ENCODE measurements at places on chromosomes 16 and 17.
A peak's percentile ranks its signal among the peaks of the same experiment; 100 is the strongest.

DNA sequence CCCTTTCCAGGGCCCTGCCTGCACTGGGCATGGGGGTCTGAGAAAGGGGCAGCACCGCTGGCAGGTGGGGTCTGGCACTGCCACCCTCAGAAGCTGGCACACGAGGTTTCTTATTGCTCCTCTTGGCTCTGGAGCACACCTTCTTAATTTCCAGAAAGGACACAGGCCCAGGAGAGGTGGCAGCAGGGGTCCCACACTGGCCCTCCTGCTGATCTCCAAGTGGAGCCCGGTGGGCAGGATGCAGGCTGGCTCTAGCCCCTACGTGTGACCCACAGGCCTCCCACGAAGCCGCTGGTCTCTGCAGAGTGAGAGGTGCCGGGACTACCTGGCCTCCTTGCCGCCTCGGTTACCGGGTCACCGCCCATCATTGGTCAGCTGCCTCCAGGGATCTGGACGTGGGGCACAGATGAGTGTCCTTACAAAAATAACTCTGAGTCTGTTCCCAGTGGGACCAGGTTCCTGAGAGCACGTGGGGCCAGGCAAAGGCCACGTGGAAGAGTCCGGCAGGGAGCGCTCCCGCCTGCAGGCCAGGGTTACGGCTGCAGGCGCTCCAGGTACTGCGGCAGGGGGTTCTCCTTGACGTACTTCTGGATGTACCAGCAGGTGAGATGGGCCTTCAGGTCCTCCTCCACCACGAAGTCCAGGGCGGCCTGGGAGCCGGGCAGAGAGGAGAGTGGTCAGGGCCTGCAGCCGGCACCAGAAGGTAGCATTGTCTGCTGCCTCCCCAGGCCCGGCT lies 10.3 kb downstream of the NATD1 start:
- DNase-seq, result no peak

DNA sequence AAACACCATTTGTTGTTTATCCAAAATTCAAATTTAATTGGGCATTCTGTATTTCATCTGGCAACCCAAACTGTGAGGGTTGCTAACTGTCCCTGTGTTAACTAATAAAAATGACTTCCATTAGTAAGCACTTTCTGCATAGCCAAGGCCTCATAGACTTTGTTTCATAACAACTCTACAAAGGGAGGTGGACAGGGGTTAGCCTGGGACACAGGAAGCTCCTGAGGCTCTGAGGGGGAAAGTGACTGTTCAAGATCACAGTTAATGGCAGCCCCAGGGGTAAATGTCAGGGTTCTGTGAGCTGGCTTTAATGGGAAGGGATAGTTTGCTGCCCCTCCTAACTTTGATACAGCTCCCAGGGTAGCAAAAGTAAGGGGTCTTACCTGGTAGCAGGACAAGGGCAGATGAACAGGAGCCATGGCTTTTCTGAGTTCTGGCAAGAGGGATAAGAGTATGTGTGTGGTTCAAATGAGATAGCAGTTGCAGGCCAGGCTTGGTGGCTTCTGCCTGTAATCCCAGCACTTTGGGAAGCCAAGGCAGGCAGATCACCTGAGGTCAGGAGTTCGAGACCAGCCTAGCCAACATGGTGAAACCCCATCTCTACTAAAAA lies 2.2 kb downstream of the HEATR9 start:
- DNase-seq, result peak; percentile 60

DNA sequence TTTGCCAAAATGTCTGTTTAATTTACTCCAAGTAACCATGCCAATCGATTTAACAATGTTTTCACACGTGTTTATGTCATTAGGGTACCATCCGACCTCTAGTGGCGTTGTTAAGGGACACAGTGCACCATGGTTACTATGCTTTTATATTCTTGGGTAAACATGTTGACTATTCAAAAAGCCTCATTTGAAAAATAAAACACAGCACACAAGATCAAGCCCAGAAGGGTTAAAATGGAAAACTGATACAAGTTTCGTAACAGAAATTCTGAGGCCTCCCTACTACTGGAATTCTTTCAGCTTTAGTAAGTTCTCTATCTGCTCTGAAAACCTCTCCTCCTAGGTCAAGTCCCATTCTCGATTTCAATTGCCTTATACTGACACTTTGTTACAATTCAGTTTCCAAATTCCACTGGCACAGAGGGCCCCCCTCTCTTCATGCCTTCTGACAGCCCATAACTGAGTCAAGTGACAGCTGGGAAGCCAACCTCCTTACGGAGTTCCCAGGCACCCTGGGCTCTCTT lies 2.1 kb downstream of the CFAP20 start:
- peak; percentile 53 for DNase-seq

DNA sequence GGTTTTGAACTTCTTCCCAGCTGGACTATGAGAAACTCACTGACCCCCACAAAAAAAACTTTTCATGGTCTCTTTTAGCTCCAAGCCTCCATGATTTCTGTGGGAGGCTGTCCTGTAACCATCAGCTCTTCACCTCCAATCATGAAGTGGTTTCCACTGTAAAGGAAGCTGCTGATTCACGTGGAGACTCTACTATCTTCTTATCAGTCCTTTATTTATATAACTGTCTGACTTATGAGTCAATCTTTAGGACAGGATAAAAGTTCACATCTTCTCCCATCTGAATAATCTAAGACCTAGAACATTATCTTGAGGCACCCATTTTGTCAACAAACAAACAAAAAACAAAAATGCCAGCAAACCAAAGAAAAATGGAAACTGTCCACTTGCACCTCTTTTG lies 409.9 kb downstream of the SLC39A11 start:
- peak; percentile 84 for DNase-seq

DNA sequence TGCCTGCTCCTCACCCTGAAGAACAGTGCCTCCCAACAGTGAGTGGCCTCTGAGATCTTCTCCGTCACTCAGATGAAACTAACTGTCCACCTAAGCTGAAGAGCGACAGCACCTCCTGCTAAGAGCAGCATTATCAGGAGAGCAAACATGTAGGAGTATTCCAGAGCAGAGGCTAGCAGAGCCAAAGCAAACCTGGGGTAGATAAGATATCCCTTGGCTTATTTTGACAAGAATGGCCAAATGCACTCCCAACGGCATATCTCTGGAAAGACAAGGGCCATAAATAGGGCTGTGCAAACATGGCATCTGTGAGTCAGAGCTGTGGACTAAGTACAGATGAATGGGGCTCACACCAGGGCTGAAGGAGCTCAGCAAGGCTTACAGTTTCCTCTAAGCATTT lies 96.3 kb downstream of the NDEL1 start:
- peak; percentile 34 for DNase-seq

GRCh38 chr16:51405361-51405760 lies 254.3 kb upstream of the SALL1 start:
- DNase-seq, result no peak

- peak; percentile 86 for DNase-seq
Observed at GRCh38 chr16:19130852-19131824, 17.4 kb downstream of the ITPRIPL2 start.

DNA sequence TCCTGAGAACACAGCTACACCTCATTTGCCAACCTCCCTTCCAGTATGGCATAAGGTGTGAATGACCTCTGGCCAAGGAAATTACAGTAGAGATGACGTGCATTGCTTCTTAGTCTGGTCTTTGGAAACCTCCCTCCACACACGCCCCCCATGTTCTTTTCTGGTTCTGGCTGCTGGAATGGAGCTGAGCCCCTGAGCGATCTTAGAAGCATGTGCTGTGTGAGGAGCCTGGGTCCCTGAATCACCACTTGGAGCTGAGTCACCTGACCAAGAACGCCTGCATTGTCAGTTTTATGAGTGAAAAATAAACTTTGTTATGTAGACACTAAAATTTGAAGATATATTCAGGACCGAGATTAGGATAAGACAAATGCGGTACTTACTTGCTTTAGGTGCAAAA lies 51.4 kb downstream of the HS3ST3A1 start:
- peak; percentile 51 for DNase-seq

DNA sequence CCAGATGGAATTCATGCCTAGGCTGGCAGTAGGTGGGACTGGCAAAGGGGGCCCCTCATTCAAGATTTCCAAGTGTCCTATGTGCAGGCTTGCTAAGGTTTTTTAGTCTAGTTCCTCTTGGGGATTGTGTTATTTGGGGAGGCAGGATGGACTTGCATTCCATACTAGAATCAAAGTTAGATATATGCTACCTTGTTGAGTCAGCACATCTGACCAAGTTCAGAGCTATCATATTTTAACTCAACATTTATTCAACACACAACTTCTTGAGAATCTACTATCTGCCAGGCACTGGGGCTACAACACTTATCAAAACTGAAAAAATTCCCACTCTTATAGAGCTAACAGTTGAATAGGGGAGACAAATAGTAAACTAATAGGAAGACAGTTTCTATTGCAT lies 6.7 kb downstream of the GP2 start:
- no peak for DNase-seq

GRCh38 chr16:64182985-64183384 lies 938.9 kb downstream of the CDH11 start:
- peak; percentile 10 for DNase-seq

- DNase-seq, result no peak
Observed at GRCh38 chr16:60703096-60703495, 1333.1 kb downstream of the CDH8 start.

DNA sequence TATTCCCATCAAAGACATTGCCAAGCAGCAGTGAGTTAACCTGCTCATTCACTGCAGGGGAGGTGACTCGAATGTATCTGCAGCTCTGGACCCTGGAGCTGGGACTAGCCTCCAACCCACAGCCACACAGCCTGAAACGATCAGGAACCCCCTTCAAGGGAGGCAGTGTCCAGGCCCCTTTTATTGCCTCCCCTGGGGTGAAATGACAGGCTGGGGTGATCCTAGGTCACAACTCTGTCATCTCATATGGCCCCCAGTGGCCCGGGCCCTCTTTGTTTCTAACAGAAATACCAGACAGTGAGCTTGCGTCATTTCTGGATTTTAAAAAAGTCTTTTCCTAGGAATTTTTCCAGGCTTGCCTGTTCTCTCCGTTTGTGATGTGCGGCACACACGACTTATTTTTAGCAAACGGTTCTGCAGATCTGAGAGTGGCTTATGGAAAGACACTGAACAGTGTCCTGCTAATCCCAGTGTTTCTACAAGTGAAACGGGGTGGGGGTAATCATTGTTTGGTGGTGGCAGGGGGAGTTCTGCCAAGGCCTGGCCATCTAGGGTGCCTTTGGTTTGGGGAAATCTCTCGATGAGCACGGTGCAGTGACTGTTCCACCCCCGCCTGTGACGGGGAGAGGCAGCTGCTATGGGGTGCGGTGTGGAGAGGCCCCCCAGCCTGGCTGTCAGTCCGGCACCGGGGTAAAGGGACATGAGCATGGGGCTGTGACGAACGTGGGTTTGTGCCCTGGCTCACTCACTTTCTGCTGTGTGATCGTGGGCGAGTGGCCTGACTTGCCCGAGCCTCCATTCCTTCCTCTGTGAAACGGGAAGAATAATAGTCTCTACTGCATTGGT lies 27.2 kb downstream of the NAGPA start:
- DNase-seq, result peak; percentile 13

DNA sequence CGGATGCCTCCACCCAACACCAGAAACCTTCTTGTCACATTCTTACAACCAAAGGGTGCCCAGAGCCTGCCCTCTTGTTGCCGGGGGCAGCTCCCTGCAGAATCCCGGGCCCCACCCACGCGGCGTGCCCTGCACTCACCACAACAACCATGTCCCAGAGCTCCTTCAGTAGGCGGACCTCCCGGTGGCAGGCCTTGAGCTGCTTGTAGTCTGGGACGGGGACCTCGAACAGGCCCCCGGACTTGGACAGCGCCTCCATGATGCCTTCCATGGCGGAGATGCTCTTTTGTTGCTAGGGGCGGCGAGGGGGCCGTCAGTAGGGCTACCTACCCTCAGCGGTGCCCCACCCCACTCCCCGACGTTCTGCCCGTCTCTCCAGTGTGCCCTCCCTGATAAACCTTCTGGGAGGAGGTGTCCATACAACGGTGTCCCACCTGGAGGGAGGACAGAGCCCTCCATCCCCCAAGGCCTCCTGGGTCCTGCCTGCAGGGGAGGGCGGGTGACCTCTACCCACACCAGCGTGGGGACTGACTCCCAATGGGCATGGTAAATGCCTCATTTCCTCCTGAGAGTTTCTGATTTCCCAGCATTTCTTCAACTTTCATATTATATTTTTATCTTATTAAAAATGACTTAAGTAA lies 52.2 kb downstream of the DNAH17 start:
- DNase-seq, result no peak

- peak; percentile 10 for DNase-seq
Observed at GRCh38 chr16:47519037-47519436, 57.9 kb downstream of the PHKB start.

DNA sequence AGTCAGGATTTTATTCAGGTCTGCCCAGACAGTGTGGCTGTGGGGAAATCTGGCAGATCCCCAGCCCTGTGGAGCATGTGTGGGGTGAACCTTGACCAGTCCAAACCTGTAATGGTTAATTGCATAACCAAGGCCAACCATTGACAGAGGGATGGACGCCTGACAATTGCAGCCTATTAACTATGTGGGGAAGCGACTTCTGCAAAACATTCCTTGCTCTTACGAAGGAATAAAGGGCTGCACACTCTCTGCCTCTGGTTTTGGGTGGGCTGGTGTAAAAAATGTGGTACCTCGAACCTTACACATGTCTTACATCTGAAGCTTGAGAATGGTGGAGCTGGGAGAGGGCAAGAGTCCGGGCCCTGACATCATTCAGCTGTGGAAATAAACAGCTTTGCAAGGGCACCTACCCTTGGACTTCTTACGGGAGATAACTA lies 35.8 kb downstream of the MAF start:
- no peak for DNase-seq

DNA sequence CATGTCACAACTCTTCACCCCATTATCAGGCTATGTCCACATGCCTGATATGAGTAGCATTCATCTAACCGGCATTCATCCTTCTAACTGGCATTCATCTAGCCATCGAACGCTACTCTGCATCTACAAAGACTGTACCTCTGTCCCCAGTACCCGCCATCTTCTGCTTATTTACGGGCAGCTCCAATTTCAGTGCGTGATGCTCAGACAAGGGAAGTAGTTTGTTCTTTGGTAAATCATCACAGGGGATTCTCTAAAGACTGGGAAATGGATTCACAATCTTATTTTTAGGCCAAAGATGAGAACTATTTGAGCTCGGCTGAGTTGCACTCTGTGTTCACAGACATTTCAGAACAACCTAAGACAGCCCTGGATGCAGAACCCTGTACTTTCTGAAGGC lies 39.4 kb downstream of the STAT5B start:
- DNase-seq, result no peak

- DNase-seq, result no peak
Observed at GRCh38 chr17:83085103-83085502, 5.7 kb downstream of the METRNL start.

DNA sequence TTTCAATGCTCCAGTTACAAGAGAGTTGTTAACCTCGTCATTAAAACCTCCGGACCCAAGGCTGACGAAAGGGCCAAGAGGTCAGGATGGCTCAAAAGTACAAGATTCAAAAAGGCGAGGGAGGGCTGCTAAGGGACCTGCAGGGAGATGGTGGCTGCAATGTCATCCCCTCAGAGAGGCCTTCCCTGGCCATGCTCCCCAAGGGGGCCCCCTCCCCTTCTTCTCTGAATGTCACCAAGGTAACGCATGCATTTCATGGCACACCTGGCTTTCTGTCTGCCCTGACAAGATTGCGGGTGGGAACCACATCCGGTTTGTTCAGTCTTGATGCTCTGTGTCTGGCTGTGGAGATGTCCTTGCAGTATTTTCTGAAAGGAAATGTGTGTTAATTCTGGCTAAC lies 89.9 kb downstream of the C16orf78 start:
- DNase-seq, result no peak
